Vagina (tissue), 2 donors: ENCODE measurements at places on chromosomes 4 and X.

- DNase-seq = no peak
These were observed 104.1 kb upstream of the GPRIN3 start for GRCh38 chr4:89411539-89412309.

- DNase-seq = no peak
These were observed 163.6 kb upstream of the PLAC1 start for GRCh38 chrX:134821901-134822300.

GRCh38 chr4:155624478-155624877, 42.2 kb upstream of the GUCY1A1 start:
- DNase-seq = no peak

GRCh38 chr4:36333303-36333877, 52.0 kb downstream of the DTHD1 start:
- DNase-seq = no peak

DNA sequence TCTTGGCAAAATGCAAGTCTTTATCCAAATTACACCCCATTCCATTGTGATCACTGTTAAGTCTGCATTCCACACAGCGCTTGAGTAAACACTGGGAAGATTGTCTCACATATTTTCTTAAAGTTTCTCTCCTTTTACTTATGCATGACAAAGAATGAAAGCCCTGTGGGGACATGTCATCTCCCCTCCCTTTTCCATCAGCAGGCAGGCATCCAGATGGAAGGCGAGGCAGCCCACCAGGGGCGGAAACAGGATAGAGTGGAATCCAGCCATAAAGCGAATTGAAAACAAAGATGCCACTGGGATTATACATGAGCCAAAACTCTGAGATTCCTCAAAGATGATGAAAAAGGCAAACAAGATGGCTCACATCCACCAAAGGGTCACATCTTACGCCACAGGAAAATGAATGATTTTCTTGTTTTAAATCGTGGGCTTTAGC, 78.2 kb downstream of the AFAP1 start:
- no peak for DNase-seq

DNA sequence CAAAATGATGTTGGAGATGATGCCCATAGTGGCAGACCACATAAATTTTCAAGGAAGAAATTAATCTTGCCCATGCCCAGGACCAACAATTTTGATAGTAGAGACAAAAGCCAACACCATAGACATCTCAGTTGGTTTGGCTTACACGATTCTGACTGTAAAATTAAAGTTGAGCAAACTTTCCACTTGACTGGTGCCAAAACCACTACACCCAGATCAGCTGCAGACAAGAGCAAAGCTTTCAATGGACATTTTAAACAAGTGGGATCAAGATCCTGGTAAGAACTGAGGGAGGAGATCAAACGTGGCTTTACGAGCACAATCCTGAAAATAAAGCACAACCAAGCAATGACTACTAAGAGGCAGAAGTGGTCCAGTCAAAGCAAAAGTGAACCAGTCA, 90.7 kb downstream of the PAPSS1 start:
- DNase-seq = no peak

GRCh38 chr4:125663896-125664767, 349.4 kb downstream of the FAT4 start:
- DNase-seq = no peak

GRCh38 chr4:165682611-165683010, 190.4 kb upstream of the TLL1 start:
- DNase-seq = no peak

GRCh38 chr4:141074098-141074878, 59.0 kb downstream of the RNF150 start:
- DNase-seq = no peak

- no peak for DNase-seq
These were observed 25.9 kb downstream of the TNIP3 start for GRCh38 chr4:121138039-121138825.

GRCh38 chr4:126614356-126614855, 1018.4 kb upstream of the INTU start:
- DNase-seq = no peak

- no peak for DNase-seq
These were observed 52.4 kb upstream of the PRDM8 start for GRCh38 chr4:80144676-80145470.

DNA sequence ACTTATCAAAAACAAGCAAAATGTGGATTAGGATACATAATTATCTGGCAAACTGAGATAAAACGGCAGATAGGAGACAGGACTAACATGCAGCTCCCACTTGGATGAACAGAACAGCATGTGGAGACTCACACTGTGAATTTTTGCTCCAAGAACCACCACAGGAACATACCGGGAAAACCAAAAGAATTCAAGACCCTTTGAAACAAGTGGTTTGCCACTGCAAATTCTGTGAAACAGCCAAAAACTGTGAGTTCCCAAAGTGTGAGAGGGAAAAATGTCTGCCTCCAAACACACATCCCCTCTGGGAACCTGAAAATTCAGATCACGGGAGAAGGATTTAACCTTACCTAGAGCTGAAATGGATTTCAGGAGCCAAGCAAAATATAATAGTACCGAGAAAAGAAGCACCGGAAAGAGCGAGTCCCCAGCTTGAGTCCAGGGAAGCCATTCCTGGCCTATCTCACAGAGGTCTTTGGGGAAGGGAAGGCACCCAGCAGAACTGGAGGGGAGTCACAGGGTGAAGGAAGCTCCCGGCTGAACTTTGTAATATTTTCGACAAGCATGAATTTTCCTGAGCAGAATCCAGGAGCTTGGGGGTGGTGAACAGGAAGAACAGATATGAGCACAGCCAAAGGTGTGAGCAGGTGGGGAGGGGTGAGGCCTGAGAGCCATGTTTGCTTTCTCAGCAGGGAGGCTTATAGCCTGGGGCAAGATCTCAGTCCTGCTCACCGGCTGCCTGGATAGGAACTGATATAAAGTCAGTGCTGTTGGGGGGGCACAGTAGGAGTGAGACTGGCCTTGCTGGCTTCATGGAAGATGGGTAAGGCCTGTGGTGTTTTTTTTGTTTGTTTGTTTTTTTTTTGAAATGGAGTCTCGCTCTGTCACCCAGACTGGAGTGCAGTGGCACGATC, 23.9 kb downstream of the MANBA start:
- no peak for DNase-seq

DNA sequence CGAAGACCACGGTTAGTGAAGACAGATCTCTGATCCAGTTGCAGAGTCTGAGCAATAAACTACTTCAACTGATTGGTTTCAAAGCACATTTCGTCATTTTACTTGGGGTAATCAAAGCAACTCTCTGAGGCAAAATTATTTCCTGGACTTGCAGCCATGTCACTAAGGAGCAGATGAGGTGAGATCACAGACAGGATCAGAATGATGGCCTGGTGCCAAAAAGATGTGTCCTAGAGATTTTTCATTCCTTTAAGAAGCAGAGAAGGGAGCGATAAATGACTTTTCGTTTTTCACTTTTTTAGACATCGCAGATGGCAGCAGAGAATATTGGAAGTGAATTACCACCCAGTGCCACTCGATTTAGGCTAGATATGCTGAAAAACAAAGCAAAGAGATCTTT, 83.9 kb downstream of the PTTG2 start:
- no peak for DNase-seq

- DNase-seq = peak; percentile 64
These were observed 2.1 kb upstream of the RHOH start for GRCh38 chr4:40194602-40195161.

- no peak for DNase-seq
These were observed 3.7 kb downstream of the MMRN1 start for GRCh38 chr4:89898304-89898716.

- no peak for DNase-seq
These were observed 117.8 kb downstream of the SCD5 start for GRCh38 chr4:82680834-82681233.

- no peak for DNase-seq
These were observed 17.6 kb upstream of the SCML1 start for GRCh38 chrX:17719711-17720110.

GRCh38 chr4:76449362-76449767, 14.3 kb downstream of the SHROOM3 start:
- no peak for DNase-seq

- DNase-seq = no peak
These were observed 16.2 kb downstream of the ZFYVE28 start for GRCh38 chr4:2402048-2402842.

DNA sequence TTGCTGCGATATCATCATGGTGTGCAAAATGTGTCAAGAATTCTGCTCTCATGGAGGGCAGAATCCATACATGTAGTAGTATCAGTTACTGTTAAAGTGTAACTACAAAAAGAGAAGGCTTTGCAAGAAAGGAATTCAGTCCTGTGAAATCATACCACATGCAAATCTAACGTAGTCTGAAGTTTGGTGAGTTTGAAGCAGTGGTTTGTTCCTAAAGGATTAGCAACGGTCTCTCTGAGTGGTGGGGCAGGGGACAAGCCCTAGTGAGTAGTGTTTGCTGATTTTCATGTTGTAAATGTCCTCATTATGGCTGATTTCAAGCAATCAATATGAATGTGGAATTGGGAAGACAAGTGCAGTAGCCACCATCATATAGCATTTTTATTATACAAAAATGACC, 47.1 kb upstream of the CLNK start:
- DNase-seq = no peak

GRCh38 chr4:113003841-113004240, 45.6 kb upstream of the ANK2 start:
- DNase-seq = no peak

GRCh38 chr4:10201381-10202223, 85.0 kb upstream of the WDR1 start:
- DNase-seq = no peak

- no peak for DNase-seq
These were observed 19.1 kb downstream of the ARAP2 start for GRCh38 chr4:36224972-36225903.

- DNase-seq = no peak
These were observed 243.2 kb downstream of the RASL11B start for GRCh38 chr4:53105313-53105712.

GRCh38 chr4:10009861-10010500, 11.3 kb downstream of the SLC2A9 start:
- DNase-seq = no peak

DNA sequence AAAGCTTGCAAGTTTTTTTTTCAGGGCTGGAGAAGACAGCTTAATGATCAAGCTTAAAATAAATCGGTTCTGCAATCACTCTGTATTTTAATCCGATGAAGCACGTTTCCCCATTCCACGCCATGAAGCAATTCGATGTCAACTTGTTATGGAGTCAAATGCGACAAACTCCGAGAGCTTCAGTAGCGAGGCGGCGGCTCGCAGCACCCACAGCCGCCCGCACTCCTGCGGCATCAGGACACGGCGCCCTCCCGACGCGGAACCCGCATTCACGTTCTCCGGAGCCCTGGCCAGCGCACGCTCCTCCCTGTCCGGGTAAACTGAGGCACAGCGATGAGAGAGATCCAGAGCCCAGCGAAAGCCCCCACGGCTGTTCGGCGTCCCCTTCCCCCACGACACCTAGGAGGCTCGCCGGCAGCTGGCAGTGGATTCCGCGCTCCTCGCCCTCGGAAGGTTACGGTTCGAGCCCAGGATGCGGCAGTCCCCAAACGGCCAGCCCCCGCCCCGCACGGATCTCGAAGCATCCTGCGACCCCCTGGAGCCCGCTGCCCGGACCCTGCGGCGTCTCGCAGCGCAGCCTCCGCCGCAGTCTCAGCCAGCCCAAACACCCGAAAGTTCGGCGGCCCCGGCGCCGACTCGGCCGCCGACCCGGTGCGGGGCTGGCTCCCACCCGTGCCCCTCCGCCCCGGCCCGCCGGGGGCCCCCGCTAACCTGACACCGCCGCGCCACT, 507 bp downstream of the MFAP3L start:
- DNase-seq = no peak

DNA sequence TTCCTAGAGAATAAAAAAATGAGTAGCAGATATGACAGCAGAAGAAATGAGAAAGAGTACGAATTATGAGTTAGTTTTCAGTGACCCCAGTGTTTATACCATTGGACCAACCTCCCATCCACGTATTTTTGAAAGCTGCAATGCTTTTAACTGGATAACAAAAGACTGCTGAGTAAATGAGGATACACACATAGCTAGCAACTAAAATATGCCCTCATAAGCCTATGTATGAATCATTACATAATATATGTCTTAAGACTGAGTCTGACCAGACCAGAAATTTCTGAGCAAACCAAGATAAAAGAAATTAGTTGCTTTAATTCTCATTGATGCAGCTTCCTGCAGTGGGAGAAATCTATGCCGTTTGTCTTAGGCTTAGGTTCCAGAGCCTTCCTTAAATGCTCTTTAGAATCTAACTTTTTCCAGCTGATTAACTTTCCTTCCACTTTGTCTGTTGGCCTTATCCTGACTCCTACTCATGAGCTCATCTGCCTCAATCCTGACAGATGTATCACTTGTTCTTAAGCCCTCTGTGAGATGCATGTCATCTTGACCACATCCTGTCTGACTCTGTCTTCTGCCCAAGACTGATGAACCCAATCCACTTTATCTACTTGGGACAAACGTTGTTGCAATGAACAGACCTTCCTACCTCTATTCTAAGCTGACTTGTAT, 301.4 kb upstream of the AADAT start:
- no peak for DNase-seq

GRCh38 chr4:123469245-123469644, 72.7 kb downstream of the SPRY1 start:
- DNase-seq = no peak

DNA sequence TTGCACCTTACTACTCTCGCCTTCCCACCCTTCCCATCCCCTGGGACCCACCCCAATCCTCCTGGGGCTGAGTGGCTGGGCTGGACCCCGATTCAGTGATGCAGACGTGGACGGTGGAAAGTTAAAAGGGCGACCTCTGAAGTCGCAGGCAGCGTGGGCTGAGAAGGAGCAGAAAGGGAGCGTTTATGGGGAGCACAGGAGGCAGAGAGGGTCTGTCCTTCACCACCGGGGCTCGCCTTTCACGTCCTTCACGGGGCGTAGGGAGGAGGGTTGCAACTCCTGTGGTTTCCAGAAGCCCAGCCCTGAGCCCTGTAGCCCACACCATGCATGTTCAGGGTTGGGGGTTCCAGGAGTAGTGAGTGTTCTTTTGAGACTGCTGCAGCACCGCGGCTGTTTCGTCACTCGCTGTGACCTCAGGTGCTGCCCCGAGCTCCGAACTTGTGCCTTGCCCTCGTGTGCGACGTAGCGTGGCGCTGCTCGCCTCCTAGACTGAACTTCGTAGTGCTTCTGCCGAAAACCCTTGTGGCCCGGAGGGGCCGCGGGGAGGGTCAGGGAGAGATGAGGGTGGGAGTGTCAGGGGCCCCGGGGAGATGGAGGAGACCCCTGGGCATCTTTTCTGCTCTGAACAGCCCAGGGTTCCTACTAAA, 1.6 kb downstream of the NHS start:
- no peak for DNase-seq

- no peak for DNase-seq
These were observed 20.8 kb upstream of the PRPS2 start for GRCh38 chrX:12770440-12770839.
